ENCODE measurements at places on chromosomes 2 and 18. TPM values are rescaled to one million over a fixed set of nuclear protein-coding genes. Genes with fewer than 3 reads are reported as not detected.

GRCh38 chr18:45774065-45774521 is 50.1 kb downstream of the SLC14A1 start:
- H3K4me3 ChIP-seq, result no peak overlapping the region
- H3K36me3 ChIP-seq, result no peaks in the 10 kb centered on the region
- H3K27me3 ChIP-seq, result no peaks in the 10 kb centered on the region
- DNase-seq, result no peak

- peak overlapping the region; percentile 88 for H3K27ac ChIP-seq
- no peak overlapping the region for H3K4me3 ChIP-seq
- no peaks in the 10 kb centered on the region for H3K36me3 ChIP-seq
- no peaks in the 10 kb centered on the region for H3K27me3 ChIP-seq
These were observed 1.7 kb downstream of the L3MBTL4 start for GRCh38 chr18:6412933-6413472.

STAT4 gene
- 15.2 TPM for total RNA-seq

GRCh38 chr2:105857076-105857740 is 112.5 kb downstream of the NCK2 start:
- H3K27ac ChIP-seq, result no peak overlapping the region
- no peaks in the 10 kb centered on the region for H3K27me3 ChIP-seq
- no peak for DNase-seq
- no peaks in the 10 kb centered on the region for H3K4me1 ChIP-seq

CYRIA gene
- total RNA-seq, result 2.8 TPM

DUSP19 gene
- total RNA-seq, result 5.5 TPM
